Smooth muscle cell of the coronary artery (primary cell): ENCODE measurements at places on chromosomes 2 and 18. TPM values are rescaled to one million over a fixed set of nuclear protein-coding genes. Genes with fewer than 3 reads are reported as not detected.

The TXNDC2 gene
- total RNA-seq: not detected in 2 replicates

The IL1F10 gene
- total RNA-seq: not detected in 2 replicates

The CNGA3 gene
- under 0.01 TPM in 1 of 2 replicates, not detected in the other for total RNA-seq

The EPAS1 gene
- 9.3 and 38.8 TPM in 2 replicates for total RNA-seq

The ANKRD53 gene
- 0.15 and 0.23 TPM in 2 replicates for total RNA-seq

The TM4SF20 gene
- total RNA-seq: 0.23 TPM in 1 of 2 replicates, not detected in the other

The DSC2 gene
- 0.23 TPM in 1 of 2 replicates, not detected in the other for total RNA-seq

The PSME4 gene
- total RNA-seq: 6.4 and 24.1 TPM in 2 replicates
